Fibroblast of skin of right biceps (primary cell): ENCODE measurements at places on chromosomes 7 and 10.

DNA sequence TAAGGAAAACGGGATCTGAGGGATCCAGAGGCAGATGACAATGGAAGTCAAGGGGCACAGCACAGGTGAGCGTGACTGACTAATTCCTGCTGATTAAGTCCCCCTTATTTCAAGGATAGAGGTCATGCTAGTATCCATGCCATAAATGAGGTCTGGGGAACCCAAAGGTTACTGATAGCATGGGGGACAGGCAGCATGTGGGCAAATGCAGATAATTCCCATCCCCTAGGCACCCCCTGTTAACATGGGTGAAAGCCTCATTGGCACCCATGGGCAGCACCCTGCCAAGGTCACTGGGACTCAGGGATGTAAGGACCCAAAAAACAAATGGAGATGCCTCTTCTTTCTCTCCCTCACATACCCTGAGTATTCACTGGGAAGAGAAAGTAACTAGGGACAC lies 139.7 kb downstream of the WDR11 start:
- DNase-seq = no peak

DNA sequence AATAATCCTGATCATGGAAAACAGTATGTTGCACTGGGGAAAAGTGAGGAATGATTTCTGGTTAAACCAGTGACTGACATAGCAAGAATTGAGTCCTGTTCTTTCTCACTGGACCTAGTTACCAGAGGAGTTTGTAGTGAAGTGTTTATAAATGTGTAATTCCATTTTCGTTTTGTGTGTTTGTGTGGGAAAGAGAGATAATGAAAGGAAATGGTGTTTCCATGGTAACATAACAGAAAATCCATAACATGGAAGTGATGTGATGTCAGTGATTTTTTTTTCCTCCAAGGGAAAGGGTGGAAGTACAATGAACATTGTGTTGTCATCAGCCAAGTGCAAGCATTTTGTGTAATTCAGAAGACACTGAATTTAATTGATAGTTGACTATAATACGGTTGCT lies 283.9 kb downstream of the PLXDC2 start:
- peak; percentile 38 for DNase-seq

DNA sequence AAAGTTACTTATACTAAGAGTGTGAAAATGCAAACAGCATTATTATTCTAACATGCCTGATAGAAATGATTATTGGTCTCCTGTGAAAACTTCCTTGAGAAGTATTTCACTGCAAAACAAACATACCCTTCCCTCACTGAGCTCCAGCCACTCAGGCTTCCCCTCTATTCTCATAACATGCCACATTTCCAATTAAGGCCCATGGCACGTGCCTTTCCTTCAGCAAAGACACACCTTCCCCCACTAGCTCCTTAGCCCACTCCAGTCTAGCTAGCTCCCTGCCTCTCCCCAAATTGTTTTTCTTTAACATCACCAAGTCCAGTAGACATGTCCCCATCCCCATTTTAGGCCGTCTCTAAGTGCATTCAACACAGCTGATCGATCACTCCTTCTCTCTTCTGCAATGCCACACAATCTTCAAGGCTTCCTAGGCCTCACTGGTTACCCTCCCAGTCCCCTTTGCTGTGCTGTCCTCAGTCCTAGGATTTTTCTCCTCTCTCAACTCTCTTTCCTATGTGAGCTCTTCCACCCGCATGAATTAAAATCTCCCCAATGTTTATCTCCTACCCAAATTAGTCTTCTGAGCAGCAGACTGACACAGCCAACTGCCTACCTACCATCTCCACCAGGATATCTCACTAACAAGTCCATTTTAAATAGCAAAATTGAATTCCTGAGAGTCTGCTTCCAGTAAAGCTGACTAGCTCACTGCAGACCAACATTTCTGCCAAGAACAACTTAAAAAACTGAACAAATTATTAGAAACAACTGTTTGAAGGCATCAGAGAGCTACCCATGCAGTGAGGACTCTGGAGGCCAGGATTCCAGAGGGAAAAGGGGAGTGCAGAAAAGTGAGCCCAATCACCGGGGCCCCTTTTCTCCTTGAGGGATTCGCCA lies 11.9 kb downstream of the CYTH3 start:
- DNase-seq = peak; percentile 81

DNA sequence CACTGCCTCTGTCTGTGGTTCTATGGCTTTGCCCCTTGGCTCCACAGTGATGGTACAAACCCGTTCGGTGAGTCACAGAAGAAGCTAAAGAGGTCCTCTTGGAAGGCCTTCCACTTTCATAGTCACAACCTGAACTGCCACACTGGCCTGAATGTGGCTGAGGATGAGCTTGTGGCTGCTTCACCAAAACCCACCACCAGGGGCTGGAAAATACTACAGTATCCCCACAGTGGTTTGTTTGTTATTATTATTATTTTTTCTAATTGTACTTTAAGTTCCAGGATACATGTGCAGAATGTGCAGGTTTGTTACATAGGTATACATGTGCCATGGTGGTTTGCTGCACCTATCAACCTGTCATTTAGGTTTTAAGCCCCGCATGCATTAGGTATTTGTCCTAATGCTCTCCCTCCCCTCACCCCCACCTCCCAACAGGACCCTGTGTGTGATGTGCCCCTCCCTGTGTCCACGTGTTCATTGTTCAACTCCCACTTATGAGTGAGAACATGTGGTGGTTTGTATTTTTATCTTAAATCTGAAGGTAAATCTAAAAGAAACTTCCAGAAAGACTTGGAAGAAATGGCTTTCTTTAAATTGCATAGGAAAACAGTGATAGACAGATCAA lies 160.8 kb upstream of the NPSR1 start:
- no peak for DNase-seq

GRCh38 chr10:76998451-76998850 lies 639.2 kb downstream of the KCNMA1 start:
- DNase-seq = no peak

- DNase-seq = no peak
Observed at GRCh38 chr10:97774811-97775294, 3.1 kb upstream of the SFRP5 start.

- peak; percentile 96 for DNase-seq
Observed at GRCh38 chr10:89518876-89519842, 16.2 kb downstream of the SLC16A12 start.

- peak; percentile 68 for DNase-seq
Observed at GRCh38 chr7:73904219-73905137, 43.5 kb downstream of the TMEM270 start.
